Sciatic nerve (tissue), 2 donors: ENCODE measurements at places on chromosomes 7 and 10.

GRCh38 chr10:46096909-46097575 is 51.0 kb upstream of the MSMB start:
- no peak for DNase-seq

DNA sequence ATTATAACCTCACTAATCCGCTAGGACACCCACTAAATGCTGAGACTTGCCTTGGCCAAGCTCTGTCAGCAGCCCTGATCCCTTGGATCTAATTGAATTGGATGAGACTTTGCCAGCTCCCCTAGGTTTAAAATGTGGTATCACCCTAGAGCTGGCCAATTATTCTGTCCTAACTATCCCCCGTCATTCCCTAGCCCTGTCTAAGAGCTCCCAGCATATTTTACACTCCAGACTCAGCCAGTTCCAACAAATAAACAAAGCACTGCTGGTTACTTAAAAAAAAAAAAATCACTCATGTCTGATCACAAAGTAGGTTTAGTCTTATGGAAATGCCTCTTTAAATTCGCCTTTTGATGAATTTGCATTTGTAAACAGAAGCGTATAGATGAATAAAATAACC is 147.9 kb upstream of the EGR2 start:
- no peak for DNase-seq

GRCh38 chr7:69651101-69651590 is 52.9 kb downstream of the AUTS2 start:
- DNase-seq, result no peak

DNA sequence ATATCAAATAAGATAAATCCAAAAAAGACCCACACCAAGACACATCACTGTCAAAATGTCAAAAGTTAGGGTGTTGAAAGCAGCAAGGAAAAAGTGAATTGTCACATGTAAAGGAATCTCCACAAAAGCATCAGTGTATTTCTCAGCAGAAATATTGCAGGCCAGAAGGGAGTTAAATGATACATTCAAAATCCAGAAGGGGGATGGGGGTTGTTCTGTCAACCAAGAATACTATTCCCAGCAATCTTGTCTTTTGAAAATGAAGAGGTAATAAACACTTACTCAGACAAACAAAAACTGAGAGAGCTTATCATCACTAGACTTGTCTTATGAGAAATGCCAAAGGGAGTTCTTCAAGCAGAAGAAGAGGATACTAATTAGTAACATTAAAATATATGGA is 191.1 kb upstream of the NOBOX start:
- no peak for DNase-seq

- DNase-seq, result no peak
These were observed 1.3 kb downstream of the UBN2 start for GRCh38 chr7:139232377-139232717.

GRCh38 chr7:2336626-2337299 is 17.9 kb upstream of the EIF3B start:
- DNase-seq, result no peak

GRCh38 chr10:94150541-94151184 is 156.9 kb downstream of the PLCE1 start:
- DNase-seq, result no peak

GRCh38 chr10:43260117-43260761 is 6.6 kb downstream of the RASGEF1A start:
- DNase-seq, result no peak

DNA sequence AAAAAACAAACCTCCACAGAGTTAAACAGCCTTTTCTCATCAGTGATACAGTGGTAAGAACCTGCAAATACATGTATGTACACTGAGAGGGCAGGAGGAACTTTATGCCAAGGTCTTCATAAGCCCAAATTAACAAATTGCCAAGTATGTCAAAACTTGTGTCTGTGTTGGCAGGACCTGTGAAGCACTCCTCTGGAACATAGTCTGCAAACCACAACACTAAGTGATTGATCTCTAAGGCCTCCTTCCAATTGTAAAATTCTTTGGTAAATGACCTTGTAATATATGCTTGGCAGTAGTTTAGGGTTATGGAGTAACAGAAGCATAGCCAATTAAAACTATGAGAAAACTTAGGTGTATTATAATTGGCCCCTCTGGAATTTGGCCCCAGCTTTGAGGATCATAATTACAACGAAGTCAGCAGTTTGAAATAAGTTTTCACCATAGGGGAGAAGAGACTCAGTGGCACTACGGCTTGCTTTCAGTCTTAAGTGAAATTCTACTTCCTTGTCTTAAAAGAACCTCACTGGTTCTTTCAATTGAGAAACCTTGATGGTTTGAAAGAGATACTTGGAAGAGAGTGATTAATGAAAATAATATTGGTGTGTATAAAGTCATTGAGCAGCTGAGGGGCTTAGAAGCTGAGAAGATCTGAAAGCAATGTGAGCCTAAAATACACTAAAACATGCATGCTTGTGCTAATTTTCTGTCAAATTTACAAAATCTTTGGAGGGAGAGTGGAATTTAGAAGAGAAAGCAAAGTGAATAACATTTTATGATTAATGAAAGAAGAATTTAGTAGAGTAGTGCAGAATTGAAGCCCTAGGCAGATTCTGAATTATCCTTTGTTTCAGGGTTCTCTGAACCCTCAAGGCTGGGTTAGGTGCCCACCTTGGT is 57.6 kb downstream of the CNNM2 start:
- no peak for DNase-seq

DNA sequence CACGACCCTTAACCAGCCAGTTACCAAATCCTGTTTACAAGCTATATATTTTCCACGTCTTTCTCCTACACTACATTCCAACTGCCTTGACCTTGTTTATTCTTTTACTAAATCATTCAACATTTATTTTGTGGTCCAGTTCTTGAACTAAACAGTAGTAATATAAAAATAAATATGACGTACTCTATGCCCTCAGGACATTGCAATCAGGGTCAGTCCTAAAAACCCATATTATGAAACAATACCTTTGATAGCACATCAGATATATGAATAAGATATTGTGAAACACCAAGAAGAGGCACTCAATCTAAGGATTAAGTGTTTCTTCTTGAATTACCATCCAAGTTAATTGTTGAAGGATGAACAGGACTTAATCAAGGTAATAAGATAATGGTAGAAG is 52.5 kb upstream of the WNT16 start:
- DNase-seq, result no peak

DNA sequence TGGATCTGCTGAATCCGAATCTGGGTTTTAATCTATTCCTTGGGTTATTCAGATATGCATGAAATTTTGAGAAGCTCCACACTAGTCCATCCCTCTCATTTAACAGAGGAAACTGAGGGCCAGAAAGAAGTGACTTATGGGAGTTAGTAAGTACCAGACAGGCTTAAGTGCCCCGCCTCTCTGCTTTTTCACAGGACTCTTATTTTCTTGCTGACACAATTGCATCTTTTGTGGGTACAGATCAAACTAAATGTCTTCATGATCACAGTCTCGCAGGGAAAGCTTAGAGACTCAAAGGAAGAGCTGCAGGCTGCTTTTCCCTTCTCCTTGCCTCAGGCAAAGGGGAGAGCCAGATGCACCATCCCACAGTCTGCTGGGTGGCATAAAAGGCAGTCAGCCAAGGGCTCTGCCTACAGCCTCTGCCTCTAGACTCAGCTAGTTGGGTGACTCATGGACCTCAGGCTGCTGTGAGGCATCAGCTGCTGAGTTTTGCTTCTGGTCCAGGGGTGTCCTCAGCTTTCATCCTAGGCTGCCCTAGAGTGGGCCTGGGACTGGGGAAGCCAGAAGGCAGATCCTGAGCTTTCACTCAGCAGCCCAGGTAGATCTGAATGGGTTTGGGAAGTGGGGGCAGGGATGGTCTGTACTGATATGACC is 11.6 kb downstream of the GOLGA7B start:
- DNase-seq, result no peak

- DNase-seq, result no peak
These were observed 88.2 kb upstream of the SH2B2 start for GRCh38 chr7:102198417-102198956.

DNA sequence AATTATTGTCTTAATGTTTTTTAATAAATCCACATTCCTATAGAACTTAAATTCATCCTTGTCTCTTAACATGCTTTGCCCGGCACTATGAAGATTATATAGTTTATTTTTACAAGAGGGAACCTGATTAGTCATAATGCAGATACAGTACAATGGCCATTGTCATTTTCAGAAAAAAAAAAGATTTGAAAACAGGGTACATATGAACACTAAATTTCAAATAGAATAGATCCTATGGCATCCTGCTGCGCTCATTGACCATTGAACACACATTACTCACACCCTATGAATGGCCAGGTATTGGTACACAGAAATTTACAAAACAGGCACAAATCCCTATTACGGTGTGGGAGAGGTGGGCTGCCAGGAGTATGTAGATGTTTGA is 2.0 kb upstream of the KLF6 start:
- no peak for DNase-seq

DNA sequence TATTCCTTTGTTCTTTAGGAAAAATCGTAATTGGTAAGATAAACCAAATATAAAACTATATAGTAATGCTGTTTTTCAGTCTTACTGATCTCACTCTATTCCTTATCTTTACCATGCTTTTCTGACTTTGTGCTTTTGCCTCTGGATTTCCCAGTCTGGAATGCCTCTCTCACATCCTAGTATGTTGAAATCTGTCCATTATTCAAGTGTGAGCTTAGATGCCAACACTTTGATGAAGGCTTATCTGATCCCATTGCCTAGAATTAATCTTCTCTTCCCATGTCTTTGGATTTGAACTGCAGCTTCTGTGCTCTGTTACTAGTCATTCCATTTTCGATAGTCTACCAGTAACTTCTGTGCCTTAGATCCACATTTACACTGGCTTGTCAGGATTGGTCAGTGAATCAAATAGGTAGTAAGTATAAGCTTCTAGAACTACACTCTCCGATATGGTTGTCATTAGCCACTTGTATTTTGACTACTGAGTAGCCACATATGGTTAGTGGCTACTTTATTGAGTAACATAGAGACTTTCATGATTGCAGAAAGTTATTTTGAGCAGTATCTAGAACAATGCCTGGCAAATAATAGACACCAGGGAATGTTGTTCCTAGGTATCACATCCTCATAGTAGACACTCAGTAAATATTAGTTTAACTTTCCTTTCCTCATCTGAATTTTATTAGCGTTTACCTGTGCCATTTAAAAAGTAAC is 92.9 kb downstream of the BMPR1A start:
- no peak for DNase-seq

GRCh38 chr7:48537561-48537960 is 366.3 kb downstream of the ABCA13 start:
- DNase-seq, result no peak

DNA sequence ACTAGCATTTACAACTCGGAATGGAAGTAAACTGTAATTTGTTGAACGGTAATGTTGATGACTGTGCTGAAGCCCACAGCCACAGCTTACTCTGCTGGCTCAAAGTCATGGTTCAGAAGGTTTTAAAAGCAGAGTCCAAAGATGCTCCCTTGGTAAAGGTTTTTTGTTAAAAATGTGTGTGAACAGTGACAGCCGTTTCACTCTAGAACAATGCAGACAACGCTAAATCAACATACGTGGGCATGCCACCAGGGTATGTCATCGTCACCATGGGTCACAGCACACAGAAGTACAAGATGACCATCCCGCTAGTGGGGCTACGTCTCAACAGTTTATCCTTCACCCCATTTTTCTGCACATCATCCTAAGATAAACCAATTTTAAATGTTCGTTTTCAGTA is 106.5 kb upstream of the LANCL2 start:
- DNase-seq, result no peak

DNA sequence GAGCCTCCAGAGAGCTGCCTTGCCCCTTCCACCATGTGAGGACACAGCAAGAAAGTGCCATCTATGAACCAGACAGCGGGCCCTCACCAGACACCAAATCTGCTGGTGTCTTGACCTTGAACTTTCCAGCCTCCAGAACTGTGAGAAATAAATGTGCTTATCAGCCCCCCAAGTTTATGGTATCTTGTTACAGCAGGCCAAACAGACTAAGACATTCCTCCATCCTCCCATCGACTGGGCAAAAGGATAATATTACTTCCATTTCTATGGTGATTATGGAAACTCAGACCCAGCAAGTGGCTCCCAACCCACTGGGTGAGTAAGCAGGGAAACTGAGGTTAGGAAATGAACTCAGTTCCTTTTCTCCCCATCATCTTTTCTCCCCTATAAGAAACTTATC is 288.4 kb downstream of the KCNMA1 start:
- DNase-seq, result no peak

DNA sequence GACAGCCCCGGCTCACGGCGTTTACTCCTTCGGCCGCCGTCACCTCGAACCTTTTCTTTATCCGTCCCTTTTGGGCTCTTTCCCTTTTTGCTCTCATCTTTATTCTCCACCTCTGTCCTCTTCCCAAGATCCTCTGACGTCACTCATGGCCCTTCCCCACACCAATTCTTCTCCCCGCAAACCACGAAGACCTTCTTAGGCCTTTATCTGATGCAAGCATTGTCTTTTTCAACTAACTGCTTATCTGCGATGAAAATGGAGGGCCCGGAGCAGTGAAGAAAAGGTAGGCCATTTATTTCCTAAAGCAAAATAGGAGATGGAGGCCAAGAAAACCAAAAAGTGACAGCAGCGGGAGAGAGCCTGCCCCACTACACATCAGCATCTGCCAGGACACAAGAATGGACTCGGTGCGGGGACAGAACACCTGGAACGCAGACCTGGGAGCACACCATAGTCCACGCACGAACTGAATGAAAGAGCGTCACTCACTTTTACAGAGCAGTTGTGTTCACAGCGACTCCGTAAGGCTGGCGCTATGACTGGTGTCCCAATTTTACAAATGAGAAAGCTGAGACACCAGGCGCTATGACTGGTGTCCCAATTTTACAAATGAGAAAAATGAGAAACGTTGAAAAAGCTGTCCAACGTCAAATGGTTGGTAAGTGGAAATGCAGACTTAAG is 45.3 kb downstream of the ZNF777 start:
- DNase-seq, result no peak

DNA sequence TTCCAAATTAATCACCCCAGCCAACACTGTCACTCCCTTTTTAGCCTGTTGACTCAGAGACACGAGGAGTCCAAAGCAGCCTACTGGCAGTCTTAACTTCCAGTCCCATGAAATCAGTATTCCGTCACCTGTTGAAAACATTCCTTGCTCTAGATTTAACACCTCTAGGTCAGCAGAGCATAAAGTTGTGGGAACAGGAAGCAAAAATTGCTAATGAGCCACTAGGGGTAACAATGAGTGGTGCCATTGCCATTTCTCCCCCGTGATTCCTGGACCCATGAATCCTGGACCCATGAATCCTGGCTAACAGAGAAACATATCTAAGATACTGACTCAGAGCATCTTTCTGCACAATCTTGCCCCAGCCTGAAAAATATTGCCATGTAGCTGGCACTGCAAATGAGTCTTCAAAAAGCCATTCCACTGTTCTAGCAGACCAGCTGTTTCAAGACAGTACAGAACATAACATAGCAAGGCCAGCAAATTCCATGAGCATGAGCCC is 252.7 kb upstream of the PTER start:
- DNase-seq, result no peak
